ENCODE measurements at places on chromosomes 1 and 21.

DNA sequence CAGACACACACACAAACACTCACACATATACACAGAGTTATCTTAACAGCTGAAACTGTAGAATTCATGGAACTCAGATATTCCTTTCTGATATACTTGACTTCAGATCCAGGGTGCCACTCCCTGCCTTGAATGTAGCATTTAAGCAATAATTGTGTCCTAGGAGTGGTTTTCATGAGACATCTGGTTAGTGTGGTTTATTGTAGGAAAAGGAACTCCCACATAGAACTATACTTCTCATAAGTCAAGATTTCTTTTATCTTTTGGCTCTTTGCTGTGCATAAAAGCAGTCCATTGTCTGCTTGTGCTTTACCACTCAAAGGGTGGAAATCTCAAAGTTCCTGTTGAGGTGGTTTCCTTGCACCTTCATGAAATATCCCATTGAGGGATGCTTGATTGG lies 272.6 kb upstream of the SGIP1 start:
- peak; percentile 63 for DNase-seq

DNA sequence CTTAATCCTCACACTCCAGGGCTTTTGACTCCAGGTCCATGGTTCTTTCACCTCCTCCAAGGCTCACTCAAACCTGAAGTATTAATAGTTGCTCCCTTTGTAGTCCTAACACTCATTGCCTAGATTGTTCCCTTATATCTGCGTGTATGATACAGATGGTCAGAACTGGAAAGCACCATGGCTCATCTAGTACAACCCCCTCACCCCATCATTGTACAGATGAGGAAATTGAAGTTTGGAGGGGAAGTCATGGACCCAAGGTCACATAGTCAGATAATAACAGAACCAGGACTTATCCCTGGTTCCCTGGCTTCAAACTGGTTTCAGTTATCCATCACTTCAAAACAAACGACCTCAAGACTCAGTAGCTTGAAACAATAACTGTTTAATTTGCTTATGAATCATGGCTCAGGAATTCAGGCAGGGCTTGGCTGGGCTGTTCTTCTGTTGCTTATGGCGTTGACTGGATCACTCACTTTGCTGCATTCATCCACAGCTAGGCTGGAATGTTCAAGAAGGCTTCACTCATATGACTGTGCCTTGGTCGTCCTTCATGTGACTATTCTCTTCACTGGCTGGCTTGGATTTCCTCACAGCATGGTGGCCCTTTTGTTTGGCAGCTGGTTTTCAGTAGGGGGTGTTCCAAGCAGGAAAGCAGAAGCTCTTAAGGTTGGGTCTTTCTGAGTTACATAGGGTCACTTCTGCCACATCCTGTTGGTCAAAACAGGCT lies 5.0 kb downstream of the NOS1AP start:
- DNase-seq: peak; percentile 8

DNA sequence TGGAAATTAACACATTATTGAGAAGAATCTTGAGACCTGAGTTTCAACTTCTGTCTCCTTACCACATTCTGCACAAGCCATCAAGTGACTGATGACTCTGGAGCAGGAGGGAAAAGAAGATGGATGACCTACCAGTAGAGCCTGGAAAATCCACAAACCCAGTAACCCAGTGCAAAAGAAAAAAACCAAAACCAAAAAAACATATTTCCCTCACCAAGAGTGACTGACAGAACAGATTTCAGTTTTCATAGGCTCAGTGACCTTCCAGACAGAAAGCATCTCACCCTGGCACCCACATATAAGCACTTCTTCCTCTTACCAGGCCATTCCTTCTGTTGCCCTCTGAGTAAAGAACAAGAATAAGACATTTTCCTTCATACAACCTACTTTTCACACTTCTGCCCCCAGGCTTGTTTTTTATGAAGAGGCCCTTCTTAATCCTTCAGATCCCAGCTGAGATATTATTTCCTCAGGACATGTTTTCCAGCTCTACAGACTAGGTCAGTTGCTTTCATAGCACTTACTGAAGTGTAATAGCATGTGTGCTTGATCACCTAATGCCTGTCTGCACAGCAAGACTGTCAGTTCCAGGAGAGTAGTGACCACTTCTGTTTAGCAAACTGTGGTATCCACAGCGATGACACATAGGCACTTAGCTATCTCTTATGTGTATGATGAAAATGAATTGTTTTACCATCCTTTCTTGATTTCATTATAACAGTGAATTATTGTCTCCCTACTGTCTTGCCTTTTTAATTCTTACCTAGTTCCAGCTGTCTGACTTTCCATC lies 4.0 kb downstream of the TSACC start:
- peak; percentile 33 for DNase-seq

DNA sequence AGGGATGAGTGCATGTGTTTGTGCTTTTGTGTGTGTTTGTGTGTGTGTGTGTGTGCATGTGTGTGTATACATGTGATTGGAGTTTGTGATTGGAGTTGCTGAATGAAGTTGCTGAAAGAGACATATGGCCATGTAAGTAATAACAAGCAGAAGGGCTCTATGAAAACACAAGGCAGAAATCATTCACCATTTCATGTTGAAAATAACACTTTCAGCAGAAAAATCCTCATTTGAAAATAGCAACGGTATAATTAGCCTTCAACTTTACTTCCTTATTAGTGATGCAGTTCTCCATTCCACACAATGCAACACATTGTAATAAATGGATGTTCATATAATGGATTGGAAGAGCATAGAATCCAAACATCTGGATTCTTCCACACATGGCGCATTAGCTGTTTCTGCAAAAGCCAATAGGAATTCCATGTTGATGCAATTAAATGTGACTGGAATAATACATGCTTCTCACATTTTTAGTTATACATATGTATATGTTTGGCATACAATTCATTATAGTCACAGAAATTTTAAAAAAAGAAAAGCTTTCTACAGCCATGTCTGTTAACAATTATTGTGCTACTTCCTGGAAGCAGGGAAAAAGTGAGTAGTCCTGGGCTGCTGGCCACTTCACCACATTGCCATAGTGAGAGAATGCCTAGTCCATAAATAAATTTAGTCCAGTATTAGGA lies 538.0 kb downstream of the LTN1 start:
- DNase-seq: peak; percentile 79

DNA sequence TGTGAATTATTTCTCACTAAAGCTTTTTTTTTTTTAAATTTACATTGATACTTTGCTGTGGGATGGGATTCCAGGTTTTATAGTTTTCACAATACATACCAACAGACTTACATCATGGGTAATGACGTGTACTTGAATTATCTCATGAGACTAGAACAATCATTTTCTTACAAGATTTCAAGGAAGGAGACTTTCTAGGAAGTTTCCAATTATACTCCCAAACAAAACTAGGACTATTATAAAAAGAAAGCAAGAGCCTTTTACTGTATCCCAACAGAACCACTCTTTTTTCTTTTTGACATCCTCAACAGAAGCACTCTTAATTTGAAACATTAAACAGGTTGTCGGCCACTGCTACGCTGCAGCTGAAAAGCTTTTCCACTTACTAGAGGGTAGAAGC lies 48.7 kb downstream of the TESK2 start:
- DNase-seq: peak; percentile 86

DNA sequence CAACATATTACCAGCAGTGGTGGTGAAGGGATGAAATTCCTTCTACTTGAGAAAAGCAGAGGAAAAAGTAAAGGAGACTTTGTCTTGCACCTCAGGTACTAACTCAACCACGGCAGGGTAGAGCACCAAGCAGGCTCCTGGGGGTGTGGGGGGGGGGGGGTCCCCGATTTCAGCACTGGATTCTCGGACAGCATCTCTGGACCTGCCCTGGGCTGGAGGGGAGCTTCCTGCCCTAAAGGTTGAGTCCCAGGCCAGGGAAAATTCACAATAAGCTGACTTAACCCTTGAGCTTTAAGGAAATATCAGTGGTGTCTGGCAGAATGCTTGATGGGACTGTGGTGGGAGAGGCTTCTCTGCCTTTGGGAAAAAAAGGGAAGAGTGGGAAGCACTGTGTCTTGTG lies 233.2 kb upstream of the CXADR start:
- no peak for DNase-seq

DNA sequence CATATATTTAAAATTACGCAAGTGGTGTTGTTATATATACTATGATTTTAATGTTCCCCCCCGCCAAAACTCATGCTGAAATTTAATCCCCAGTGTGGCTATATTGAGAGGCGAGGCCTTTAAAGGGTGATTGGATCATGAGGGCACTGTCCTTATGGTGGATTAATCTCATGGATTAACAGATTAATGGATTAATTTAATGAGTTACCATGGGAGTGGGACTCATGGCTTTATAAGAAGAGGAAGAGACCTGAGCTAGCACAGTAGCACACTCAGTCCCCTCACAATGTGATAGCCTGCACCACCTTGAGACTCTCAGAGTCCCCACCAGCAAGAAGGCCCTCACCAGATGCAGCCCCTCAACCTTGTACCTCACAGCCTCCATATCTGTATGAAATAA lies 34.8 kb downstream of the C1orf198 start:
- no peak for DNase-seq
